NCI-H1092 (cell line): ENCODE measurements at places on chromosomes 1 and 21.

DNA sequence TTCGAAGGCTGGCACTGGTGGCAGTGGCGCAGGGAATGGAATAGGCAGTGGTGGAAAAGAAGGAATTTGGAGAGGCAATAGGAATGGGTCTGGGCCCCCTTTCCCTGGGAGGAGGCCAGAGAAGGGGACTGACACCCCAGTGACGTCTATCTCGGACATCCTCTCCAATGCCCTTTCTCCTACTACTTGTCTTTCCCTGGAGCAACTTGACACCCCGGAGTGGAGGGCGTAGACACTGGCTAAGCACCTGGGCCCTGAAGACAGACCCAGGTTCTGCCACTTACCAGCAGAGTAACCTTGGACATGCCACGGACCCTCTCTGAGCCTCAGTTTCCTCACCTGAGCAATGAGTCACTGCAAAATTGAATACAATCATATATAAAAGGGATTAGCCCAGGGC lies 86.8 kb downstream of the CAMK2N1 start:
- DNase-seq, result no peak

DNA sequence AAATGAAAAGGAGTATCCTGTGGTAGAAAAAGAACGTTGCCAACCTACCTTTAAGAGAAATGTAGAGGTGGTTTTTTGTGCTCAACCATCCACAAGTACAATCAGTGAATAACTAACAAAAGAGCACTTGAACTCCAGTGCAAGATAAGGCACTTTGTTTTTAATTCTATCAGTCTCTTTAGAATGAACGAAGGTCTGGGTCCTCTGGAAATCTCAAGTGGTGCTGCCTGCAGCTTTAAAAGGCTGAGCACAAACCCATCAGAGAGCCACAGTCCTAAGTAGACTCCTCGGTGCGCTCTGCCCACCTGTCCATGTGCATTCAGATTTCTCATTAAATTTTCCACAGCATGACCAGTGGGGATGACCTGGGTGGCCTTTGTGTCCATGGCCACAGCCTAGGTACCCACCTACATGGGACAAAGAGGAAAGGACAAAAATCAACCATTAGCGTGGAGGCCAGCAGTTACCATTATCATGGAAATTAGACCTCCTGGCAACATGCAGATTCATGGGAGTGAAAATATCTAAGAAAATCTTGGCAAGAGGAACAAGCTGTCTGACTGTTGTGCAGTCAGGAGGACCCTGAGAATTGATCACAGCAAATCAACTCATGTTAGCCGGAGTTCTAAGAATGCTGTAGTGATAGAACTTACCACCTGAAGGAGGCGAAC lies 9.4 kb downstream of the TRIM45 start:
- no peak for DNase-seq

- DNase-seq, result no peak
Measured at GRCh38 chr1:157852476-157852875, 10.9 kb upstream of the CD5L start.

DNA sequence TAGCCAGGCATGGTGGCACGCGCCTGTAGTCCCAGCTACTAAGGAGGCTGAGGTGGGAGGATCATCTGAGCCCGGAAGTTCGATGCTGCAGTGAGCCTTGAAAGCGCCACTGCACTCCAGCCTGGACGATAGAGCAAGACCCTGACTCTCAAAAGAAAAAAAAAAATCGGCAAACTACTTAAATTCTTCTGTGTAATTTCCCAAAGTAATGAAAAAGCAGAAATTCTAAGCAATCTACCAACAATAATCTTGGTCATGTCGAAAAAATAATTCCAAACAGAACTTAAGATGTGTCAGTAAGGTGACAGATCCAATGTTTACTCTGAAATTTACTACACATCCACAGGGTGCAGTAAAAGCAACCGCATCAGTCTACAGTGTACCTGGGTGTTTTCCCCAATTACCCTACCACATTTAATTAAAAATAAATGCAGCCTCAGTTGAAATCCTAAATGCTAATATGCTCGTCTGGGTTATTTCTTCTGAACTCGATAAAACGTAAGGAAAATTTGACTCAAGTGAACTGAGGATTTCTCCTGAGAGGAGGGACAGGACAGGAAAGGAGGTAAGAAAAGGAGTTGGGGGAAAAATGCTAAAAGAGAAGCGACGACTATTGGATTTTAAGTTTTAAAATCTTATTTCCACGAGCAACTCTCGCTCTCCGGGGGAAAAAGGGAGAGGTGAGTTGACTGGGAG lies 801 bp downstream of the EPRS1 start:
- no peak for DNase-seq

- DNase-seq, result no peak
Measured at GRCh38 chr1:199356561-199356960, 670.9 kb upstream of the NR5A2 start.

- no peak for DNase-seq
Measured at GRCh38 chr1:203130358-203130985, 2.9 kb downstream of the ADORA1 start.

DNA sequence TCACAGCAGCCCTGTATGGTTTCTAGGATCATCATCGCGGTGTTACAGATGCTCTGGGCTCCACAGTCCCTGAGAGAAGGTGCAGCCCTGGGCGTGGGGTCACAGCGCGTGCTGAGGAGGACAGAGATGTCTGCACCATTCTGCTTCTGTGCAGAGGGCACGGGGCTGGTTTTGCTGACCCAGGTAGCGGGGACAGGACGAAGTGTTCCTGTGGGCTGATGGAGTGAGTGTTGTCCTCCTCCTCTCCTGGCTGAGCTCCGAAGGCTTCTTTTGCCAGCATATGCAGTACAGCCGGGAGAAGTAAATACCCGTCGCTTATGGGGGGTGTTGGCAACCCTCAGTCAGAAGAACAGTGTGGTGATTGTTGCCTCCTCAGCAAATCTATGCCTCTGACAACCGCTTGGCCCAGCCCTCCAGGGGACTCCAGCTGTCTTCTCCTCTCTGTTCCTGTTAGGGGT lies 101.5 kb downstream of the DDX20 start:
- peak; percentile 14 for DNase-seq

DNA sequence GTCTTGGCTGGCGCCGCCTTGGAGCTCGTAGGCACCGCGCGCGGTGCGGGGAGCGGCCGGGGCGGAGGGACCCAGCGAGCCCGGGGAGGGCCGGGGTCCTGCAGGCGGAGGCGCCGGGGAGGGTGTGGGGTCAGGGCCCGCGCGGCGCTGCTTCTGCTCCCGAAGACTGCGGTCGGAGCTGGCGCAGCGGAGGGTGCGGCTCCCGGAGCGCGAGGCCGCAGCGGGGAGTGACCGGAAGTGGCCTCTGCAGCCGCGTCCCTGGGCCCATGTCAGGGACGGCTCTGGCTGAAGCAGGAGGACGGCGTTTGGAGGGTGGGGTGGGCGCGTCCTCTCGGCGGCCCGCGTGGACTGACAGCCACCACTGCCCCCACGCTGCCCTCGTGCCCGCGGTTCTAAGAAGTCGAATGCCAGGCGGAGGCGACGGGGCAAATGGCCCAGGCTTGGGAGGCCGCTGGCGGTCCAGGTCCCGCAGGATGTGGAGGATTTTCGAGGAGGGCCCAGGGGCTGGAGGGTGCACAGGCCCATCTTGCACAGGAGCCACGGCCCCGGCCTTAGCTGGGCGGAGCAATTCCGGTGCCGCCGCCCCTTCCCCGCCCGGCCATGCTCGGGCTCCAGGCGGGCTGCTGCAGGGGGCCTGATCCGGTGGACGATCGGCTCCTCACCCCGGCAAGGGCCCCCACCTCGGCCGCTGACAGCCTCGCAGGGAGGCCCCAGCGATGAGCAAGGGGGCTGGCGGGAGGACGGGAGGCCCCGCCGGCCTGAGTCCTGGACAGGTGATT lies 7.7 kb upstream of the ZNF669 start:
- no peak for DNase-seq

- no peak for DNase-seq
Measured at GRCh38 chr1:171997936-171998335, 156.6 kb downstream of the DNM3 start.

DNA sequence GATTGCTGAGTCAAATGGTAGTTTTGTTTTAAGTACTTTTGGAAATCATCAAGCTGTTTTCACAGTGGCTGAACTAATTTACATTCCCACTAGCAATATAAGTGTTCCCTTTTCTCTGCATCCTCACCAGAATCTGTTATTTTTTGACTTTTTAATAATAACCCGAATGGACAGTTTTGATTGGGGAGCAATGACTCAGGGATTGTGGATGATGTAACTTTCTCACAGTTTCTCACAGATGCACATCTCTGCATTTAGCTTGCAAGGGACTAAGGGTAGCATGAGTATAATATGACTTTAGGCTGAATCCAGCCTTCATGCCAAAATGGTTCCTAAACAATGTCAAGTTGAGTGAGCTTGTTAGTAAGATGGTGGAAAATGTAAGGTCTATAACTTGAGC lies 90.2 kb downstream of the C4BPA start:
- DNase-seq, result no peak
